Mesangial cell (primary cell): ENCODE measurements at places on chromosomes 5 and 9. TPM values are rescaled to one million over a fixed set of nuclear protein-coding genes. Genes with fewer than 3 reads are reported as not detected.

Gene ANKRD18A
- total RNA-seq: 1.9 and 64.0 TPM in 2 replicates

Gene TSSK1B
- under 0.01 TPM in 1 of 2 replicates, not detected in the other for total RNA-seq

Gene ISCA1
- 20.3 and 22.5 TPM in 2 replicates for total RNA-seq

Gene CDH12
- 0.25 TPM in 1 of 2 replicates, not detected in the other for total RNA-seq

Gene FGFR4
- 15.8 and 25.6 TPM in 2 replicates for total RNA-seq
